ENCODE measurements at places on chromosomes 12 and 14. TPM values are rescaled to one million over a fixed set of nuclear protein-coding genes. Genes with fewer than 3 reads are reported as not detected.

DNA sequence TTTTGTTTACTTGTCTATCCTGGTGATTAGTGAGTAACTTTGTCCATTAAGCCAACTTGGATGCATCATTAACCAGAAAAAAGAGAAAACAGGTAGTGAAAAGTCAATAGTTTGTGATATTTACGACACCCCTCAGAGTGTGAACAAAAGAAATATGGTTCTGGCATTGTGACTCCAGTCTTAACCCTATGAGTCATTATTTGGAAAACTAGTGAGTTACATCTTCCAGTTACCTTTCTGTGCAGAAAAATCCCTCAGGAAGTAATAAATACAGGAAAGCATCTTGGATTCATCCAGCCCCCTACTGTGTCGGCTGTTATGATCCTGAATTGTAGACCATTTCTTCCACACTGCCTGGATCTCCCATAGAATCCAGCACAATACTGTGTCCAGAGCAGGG, 379.1 kb downstream of the GALC start:
- no peak for DNase-seq

- peak; percentile 48 for DNase-seq
Observed at GRCh38 chr14:91380610-91381371, 36.8 kb downstream of the CCDC88C start.

Gene PLEKHD1
- not detected for total RNA-seq

Gene GPR68
- 16.7 TPM for total RNA-seq

Gene DIO2
- 0.12 TPM for total RNA-seq

Data from RPMI7951 (cell line).